ENCODE measurements at places on chromosomes 12 and 14.

GRCh38 chr12:65259501-65259900 is 19.0 kb upstream of the MSRB3 start:
- H3K4me3 ChIP-seq, result no peak overlapping the region
- H3K4me1 ChIP-seq, result no peaks in the 10 kb centered on the region
- no peaks in the 10 kb centered on the region for H3K36me3 ChIP-seq
- H3K27me3 ChIP-seq, result no peaks in the 10 kb centered on the region
- H3K27ac ChIP-seq, result no peak overlapping the region
- DNase-seq, result no peak

GRCh38 chr12:1593174-1594005 is 991 bp downstream of the FBXL14 start:
- H3K27me3 ChIP-seq, result no peaks in the 10 kb centered on the region
- H3K4me3 ChIP-seq, result peak overlapping the region; percentile 84
- H3K4me1 ChIP-seq, result peaks cover 36% of the 10 kb centered on the region
- no peak overlapping the region for H3K27ac ChIP-seq
- peak; percentile 57 for DNase-seq

- no peak overlapping the region for H3K27ac ChIP-seq
- H3K4me3 ChIP-seq, result no peak overlapping the region
- no peaks in the 10 kb centered on the region for H3K4me1 ChIP-seq
- H3K36me3 ChIP-seq, result no peaks in the 10 kb centered on the region
Observed at GRCh38 chr14:72563676-72564075, 330.2 kb downstream of the DPF3 start.

GRCh38 chr12:66025477-66025876 is 105.1 kb downstream of the LLPH start:
- no peak for DNase-seq
- H3K4me1 ChIP-seq, result no peaks in the 10 kb centered on the region
- no peaks in the 10 kb centered on the region for H3K36me3 ChIP-seq
- H3K4me3 ChIP-seq, result no peak overlapping the region
- no peak overlapping the region for H3K27ac ChIP-seq

GRCh38 chr14:68268719-68269118 is 449.1 kb downstream of the RAD51B start:
- peaks cover 17% of the 10 kb centered on the region for H3K4me1 ChIP-seq
- no peak for DNase-seq
- H3K4me3 ChIP-seq, result no peak overlapping the region
- no peaks in the 10 kb centered on the region for H3K36me3 ChIP-seq
- H3K27ac ChIP-seq, result no peak overlapping the region

DNA sequence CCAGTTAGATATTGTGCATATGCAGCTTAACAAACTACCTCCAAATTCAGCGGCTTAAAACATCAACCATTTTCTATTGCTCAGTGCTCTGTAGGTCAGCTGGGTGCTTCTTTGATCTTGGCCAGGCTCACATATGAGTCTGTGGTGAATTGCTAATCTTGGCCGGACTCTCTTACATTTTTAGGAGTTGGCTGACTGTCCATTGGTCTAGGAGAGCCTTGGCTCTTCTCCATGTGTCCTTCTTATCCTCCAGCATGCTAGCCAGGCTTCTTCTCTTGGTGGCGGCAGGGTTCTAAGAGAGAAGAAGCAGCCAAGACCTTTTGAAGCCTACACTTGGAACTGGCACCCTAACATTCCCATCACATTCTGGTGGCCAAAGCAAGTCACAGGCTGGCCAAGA is 174.3 kb upstream of the PWP1 start:
- no peak overlapping the region for H3K4me3 ChIP-seq
- DNase-seq, result no peak
- no peak overlapping the region for H3K27ac ChIP-seq
- peaks cover 12% of the 10 kb centered on the region for H3K4me1 ChIP-seq
- H3K27me3 ChIP-seq, result no peaks in the 10 kb centered on the region
- no peaks in the 10 kb centered on the region for H3K36me3 ChIP-seq

DNA sequence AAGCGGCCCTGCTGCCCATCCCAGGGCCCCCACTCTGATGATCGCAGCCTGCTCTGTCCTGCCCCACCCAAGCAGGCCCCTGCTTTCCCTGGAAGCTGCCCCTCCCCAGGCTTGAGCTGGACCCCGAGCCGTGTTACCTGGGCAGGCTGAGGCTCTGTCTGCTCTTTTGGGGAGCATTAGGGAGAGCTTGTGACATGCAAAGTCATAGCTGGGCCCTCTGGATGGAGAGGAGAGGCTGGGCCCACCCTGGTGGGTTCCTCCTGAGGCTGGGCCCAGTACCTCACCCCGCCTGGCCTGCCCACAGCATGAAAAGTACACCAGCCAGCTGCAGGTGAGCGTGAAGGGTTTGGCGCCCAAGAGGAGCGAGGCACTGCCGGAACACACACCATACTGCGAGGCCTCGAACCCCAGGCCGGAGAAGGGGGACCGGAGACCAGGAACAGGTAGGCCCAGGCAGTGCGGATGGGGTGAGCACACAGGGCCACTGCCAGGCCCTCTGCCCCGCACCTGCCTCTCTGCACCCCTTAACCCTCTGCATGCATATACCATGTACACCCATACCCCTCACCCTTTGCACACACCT is 15.0 kb downstream of the CEP170B start:
- no peaks in the 10 kb centered on the region for H3K27me3 ChIP-seq
- no peak for DNase-seq
- no peak overlapping the region for H3K4me3 ChIP-seq
- no peaks in the 10 kb centered on the region for H3K36me3 ChIP-seq
- no peak overlapping the region for H3K27ac ChIP-seq

- H3K4me1 ChIP-seq, result no peaks in the 10 kb centered on the region
- no peak overlapping the region for H3K4me3 ChIP-seq
- no peak overlapping the region for H3K27ac ChIP-seq
- H3K36me3 ChIP-seq, result no peaks in the 10 kb centered on the region
Observed at GRCh38 chr12:109760930-109761921, 47.6 kb downstream of the FAM222A start.

- H3K4me3 ChIP-seq, result no peak overlapping the region
- H3K27me3 ChIP-seq, result no peaks in the 10 kb centered on the region
- H3K36me3 ChIP-seq, result no peaks in the 10 kb centered on the region
- H3K27ac ChIP-seq, result no peak overlapping the region
- peak; percentile 62 for DNase-seq
Observed at GRCh38 chr12:51773145-51773869, 75.2 kb downstream of the FIGNL2 start.

DNA sequence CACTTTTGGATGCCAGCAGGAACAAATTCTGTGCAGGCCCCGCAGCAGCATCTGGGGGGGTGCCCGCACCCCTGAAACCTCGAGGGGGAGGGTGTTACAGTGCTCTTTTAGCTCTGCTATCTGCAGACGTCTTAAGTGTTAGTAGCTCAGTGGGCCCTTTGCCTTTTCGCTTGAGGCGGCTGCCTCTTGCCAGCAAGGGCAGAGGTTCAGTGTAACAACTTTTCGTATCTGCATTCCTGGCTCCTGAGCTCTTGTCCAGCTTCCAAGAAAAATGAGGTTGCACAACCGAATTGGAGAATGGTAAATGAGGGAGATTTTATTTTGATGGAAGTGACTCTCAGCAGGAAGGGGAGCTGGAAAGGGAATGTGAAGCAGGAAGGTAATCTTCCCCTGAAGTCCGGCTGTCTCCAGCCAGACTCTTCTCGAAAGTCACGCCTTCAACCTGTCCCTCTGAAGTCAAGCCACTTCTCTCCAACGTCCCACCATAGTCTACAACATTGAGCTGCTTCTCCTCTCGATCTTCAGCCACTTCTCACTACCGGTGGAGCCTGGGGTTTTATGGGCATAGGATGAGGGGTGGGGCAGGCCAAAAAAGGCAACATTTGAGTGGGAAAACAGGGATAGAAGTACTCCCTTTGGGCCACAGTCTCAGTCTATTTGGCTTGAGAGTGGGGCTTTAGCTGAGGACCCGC is 17.8 kb downstream of the TAS2R50 start:
- no peaks in the 10 kb centered on the region for H3K4me1 ChIP-seq
- DNase-seq, result no peak
- peaks cover 2% of the 10 kb centered on the region for H3K36me3 ChIP-seq
- no peaks in the 10 kb centered on the region for H3K27me3 ChIP-seq

- H3K27ac ChIP-seq, result peak overlapping the region; percentile 91
- DNase-seq, result peak; percentile 52
- peaks cover 23% of the 10 kb centered on the region for H3K4me1 ChIP-seq
Observed at GRCh38 chr12:28191051-28192048, 1.1 kb downstream of the CCDC91 start.

DNA sequence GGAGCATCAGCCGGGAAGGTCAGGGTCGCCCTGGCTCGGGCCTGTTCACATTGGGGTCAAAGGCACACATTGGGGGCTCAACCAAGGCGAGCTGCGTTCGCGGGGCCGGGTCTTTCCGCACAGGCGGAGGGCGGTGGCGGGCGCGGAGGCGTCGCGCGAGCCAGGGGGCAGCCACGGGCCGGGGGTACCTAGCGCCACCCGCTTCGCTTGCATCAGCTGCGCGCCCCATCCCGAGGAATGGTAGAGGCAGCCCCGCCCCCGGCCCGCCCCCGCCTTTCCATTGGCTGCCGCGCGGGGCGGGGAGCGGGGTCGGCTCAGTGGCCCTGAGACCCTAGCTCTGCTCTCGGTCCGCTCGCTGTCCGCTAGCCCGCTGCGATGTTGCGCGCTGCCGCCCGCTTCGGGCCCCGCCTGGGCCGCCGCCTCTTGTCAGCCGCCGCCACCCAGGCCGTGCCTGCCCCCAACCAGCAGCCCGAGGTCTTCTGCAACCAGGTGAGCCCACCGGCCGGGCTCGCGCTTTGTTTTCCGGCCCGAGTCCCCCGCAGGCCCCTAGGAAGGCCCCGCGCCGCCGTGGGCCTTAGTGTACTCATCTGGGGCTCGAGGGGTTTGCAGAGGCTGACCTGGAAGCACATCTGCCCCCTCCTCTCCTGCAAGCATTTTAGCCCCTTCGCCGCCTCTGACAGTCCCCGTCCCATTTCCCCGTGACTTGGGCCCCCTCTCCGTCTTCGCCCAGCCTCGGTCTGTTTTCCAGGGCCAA is at the start of gene ALDH2:
TSS of gene ALDH2 (plus strand) at position 326 of the 754 bp plus-strand sequence. CDS start at position 376, 50 bp downstream.
- DNase-seq, result peak; percentile 52
- H3K27me3 ChIP-seq, result no peaks in the 10 kb centered on the region
- H3K4me3 ChIP-seq, result peak within 1 kb of the TSS; percentile 62
- no peaks in the 10 kb centered on the region for H3K36me3 ChIP-seq

DNA sequence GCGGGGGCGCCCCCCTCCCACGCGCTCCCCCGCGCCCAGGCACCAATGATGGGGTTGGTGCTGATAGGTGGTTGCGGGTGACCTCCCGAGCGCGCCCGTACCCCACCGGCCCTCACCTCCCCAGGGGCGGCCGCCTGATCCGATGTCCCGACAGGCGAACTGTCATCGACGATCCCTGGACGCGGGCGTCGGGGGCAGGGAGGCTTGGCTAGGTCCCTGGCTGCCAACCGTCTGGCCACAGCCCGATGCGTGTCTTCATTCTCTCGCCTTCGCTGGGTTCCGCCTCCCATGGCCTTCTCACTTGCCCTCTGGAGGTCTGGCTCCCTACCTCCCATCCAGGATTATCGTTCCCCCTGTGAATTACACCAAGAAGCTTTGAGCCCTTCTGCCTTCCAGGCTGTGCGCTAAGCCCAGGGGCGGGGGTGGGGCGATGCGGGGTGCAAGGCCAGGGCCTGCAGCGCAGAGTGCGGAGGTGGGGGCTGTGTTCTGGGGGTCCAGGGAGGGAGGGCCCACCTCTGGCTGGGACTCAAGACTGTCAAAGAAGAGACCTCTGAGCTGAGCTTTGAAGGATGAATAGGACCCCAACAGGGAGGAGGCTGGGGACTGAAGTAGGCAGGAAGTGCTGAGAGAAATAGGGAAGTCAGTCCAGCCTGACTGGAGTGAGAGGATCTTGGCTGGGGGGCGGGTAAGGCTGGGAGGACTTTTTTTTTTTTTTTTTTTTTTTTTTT is 7.7 kb upstream of the RACGAP1 start:
- peaks cover 13% of the 10 kb centered on the region for H3K4me1 ChIP-seq
- H3K27ac ChIP-seq, result no peak overlapping the region
- H3K27me3 ChIP-seq, result no peaks in the 10 kb centered on the region
- peak overlapping the region; percentile 71 for H3K4me3 ChIP-seq
- H3K36me3 ChIP-seq, result no peaks in the 10 kb centered on the region

DNA sequence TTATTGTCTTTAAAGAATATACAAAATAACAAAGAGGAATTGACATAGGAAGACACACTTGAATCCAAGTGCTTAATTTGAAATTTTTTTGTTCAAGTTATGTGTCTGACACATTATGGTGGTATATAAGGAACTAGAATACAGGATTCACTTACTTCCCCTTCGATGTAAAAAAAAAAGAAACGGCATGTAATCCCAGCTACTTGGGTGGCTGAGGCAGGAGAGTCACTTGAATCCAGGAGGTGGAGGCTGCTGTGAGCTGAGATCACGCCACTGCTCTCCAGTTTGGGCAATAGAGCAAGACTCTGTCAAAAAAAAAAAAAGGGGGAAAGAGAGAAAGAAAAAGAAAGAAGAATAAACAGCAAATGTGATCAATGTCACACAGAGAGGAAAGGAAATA is 8.9 kb downstream of the CLEC12A start:
- H3K27ac ChIP-seq, result no peak overlapping the region
- H3K4me1 ChIP-seq, result no peaks in the 10 kb centered on the region
- no peak overlapping the region for H3K4me3 ChIP-seq

- H3K27me3 ChIP-seq, result no peaks in the 10 kb centered on the region
- DNase-seq, result no peak
- H3K4me1 ChIP-seq, result no peaks in the 10 kb centered on the region
- peaks cover 65% of the 10 kb centered on the region for H3K36me3 ChIP-seq
- H3K27ac ChIP-seq, result no peak overlapping the region
Observed at GRCh38 chr12:50699940-50700339, 64.0 kb upstream of the ATF1 start.

DNA sequence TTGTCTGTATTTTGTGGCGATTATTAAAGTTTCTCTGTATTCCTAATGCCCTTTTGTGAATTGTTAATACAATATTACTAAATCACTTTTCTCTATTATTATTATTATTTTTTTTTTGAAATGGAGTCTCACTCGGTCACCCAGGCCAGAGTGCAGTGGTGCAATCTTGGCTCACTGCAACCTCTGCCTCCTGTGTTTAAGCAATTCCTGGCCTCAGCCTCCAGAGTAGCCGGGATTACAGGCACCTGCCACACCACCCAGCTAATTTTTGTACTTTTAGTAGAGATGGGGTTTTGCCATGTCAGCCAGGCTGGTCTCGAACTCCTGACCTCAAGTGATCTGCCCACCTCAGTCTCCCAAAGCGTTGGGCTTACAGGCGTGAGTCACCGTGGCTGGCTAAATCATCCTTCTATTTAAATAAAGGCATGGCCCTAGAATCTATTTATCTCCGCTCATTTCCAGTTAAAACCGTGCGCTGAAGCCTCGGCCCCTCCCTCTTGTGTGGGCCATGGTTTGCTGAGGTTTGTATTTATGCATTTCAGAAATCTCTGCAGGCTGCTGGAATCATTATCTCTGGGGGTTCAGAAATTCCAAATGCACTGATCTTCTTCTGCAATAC is 1136.4 kb upstream of the TMEM132C start:
- no peaks in the 10 kb centered on the region for H3K4me1 ChIP-seq
- no peak overlapping the region for H3K27ac ChIP-seq
- no peak for DNase-seq

GRCh38 chr14:57066887-57067513 is 201.7 kb downstream of the EXOC5 start:
- peaks cover 13% of the 10 kb centered on the region for H3K27me3 ChIP-seq
- H3K4me3 ChIP-seq, result no peak overlapping the region
- H3K36me3 ChIP-seq, result no peaks in the 10 kb centered on the region
- H3K4me1 ChIP-seq, result no peaks in the 10 kb centered on the region

Measured in common myeloid progenitor, CD34-positive (primary cell).